NCI-H1092 treated with DMSO at 0.1 percent for 48 hours (cell line): ENCODE measurements at places on chromosomes 2 and 18.

DNA sequence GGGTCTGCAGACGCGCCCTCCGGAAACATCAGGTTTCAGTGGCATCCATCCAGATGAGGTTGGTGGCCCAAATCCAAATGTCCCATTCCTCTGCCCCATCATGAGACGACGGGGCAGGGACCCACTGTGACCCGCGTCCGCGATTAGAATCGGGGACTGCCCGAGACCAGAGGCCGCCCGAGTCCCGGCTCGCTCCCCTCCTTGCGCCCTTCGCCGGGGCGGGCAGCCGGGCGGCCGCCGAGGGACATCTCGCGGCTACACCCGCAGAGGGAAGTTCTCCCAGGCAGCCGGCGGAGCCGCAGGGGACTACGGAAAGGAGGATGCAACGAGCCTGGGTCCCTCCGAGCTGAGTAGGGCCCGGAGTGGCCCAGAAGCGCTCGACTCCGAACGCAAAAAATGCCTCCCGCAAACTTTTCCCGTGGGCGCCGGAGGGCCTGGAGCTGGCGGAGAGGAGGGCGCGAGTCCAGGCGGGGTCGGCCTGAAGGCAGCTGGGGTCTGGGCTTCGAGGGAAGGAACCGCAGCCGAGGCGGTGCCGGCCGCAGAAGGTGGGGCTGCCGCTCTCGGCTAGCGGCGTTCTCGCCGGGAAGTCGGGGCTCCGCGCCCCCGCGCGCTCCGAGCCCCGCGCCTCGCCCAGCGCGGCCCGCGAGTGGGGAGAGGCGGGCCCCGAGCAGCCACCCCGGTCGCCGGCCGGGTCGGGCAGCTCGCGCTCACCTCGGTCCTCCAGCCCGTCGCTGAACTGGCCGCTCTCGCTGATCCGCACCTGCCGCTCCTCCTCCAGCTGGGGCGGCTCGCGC lies 580 bp downstream of the TMEM163 start:
- peak; percentile 31 for DNase-seq

DNA sequence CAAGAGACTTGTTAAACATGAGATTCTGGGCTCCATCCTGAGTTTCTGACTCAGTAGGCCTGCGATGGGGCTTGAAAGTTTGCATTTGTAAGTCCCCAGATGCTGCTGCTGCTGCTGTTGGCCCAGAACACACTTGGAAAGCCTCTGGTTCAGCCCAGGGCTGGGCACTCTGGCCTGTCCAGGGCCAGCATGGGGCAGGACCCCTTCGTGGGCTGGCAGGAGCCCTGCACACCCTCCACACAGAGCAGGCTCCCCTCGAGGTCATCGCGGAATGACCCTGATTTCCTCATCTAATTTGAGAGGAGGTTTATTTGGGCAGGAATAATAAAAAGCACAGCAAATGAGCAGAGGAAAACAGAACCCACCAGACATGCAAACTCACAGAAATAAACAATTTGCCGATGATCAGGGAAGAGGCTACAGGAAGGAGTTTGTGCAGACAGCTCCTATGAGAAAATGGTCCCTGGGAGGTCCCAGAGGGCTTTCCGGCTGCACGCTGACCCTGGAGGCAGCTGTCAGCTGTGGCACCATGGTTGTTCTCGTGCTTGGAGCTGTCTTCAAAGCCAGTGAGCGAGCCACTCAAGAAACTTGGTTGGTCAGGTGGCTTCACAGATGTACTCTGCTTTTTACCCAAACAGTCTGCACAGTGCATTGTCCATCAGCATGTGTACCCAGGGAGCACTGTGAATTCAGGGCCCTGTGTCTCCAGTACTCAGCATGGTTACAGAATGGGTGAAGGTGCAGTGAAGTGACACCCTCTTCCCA lies 119.3 kb downstream of the GLI2 start:
- no peak for DNase-seq

DNA sequence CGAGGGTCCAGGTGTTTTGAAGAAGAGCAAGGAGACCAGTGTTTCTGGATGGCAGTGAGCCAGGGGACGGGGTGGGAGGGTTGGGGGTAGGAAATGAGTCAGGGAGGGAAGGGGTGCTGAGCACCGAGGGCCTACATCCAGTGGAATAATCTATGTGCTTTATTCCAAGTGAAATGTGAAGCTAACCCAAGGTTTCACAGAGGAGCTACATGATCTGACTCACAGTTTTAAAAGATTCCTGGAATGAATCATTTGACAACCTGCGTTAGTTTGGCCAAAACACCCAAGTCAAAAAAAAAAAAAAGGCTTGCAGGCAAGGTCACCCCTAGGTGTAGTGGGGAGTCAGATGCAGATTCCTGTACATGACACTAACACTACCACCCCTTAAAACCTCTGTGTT lies 419.7 kb upstream of the MEX3C start:
- no peak for DNase-seq

DNA sequence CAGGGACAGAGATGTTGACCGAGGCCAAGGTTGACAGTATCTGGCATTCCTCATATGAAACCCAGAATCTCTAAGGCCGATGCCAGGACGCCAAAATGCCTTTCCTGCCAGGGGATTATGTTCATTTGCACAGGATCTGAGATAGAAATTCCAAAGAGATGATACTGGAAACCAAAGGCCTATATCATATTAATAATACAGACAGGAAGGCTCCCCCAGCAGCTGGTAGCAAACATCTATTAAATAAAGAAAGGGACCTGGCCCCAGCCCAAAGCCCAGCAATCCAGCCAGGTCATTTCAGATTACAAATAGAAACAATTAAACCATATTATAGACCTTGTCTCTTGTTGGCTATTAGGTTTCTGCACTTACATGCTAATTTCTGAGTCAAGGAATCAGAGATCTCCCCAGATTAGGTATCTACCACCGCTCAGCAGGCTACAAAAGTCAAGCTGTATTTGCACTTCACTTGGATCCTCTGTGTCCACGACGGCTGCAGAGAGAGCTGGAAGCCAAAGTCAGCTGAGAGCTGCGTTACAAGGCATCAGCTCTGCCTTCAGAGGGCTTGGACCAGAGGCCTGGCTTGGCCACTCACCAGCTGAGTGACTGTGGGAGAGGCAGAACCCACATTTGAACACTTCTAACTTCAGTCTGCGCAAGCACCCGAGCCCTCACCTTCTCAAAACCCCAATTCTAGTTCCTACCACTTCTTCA lies 269.3 kb upstream of the SIX2 start:
- peak; percentile 52 for DNase-seq

- no peak for DNase-seq
Observed at GRCh38 chr2:191845248-191845715, 1.6 kb downstream of the CAVIN2 start.

GRCh38 chr2:177893880-177894279 lies 178.7 kb downstream of the PDE11A start:
- DNase-seq, result no peak

DNA sequence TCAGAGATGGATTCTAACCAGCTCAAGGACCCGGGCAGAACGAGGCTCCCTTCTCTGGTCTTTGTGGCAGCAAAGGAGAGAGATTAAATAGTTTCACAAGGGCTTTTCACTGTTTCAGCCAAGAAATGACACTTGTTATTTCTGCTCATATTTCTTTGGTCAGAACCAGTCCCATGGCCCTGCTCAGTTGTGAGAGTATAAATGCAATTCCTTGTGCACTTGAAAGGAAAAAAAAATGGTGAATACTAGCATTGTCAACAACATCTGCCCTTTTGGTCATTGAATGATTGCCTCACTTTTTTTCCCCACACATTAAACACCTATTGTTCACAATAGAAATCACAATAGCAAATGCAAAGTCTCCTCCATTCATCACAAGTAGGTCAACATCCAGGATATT lies 104.4 kb downstream of the RDH14 start:
- DNase-seq, result no peak

DNA sequence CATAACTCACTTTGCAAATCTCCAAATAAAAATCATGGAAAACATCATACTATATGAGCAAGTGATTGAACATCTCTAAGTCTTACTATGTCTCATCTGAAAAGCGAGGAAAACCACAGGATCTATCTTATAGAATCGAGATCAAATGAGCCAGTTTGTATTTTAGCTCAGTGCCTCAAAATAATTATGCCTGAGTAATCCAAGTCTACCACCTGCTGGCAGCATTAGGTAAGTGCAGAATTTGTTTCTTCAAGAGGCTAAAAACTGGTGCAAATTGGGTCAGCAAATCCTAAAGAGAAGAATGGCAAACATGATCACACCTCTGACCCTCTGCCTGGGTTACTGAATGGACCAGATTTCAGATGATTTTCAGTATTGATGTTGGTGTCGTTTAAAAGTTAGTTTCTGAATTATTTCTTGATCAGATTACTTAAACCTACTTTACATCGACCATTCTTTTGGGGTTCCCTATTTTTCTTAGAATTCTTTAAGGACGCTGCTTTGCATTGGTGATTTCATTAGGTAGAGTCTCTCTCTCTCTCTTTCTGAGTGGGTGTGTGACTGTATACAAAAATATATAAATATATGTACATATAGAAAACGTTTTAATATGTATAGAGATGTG lies 12.7 kb upstream of the FHOD3 start:
- peak; percentile 73 for DNase-seq

- no peak for DNase-seq
Observed at GRCh38 chr2:41989501-41990180, 58.2 kb upstream of the PKDCC start.

DNA sequence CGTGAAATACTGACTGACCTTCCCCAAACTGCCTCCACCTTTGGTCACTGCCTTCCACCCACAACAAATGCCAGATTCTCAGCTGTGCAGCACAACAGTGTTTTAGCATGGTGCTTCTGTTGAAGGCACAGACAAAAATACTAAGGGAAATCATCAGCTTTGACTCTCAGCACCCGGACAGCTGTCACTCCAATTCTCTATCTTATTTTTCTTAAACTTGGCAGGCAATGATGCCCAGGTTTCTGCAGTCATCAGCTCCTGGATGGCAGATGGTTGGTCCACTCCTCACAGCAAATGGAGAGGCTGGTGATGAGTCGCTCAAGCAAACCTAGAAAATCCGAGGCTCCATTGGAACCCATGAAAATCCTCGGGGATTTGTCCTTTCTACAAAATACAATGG lies 2.9 kb upstream of the FAM124B start:
- no peak for DNase-seq

GRCh38 chr18:73782405-73782804 lies 365.2 kb downstream of the FBXO15 start:
- no peak for DNase-seq

DNA sequence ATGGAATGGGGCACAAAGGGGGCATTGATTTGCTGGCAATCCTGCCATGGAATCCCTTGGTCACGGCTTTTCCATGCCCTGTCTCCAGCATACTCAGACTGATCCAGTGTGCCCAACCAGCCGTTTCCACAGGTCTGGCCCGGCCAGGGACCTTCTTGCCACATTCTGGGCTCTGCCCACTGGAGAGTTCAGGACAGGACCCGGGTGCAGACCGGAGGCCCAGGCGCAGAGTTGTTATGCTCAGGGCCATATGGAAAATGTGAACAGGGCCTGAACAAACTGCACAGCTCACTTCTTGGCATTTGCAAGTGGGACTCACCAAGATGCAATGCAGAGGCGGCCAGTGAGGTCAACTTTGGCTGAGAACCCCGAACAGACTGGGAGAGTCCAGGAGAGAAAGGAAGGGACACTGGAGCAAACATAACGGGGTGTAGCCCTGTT lies 15.6 kb upstream of the ASAP2 start:
- peak; percentile 4 for DNase-seq

- no peak for DNase-seq
Observed at GRCh38 chr2:240747256-240747655, 55.6 kb downstream of the AQP12A start.

DNA sequence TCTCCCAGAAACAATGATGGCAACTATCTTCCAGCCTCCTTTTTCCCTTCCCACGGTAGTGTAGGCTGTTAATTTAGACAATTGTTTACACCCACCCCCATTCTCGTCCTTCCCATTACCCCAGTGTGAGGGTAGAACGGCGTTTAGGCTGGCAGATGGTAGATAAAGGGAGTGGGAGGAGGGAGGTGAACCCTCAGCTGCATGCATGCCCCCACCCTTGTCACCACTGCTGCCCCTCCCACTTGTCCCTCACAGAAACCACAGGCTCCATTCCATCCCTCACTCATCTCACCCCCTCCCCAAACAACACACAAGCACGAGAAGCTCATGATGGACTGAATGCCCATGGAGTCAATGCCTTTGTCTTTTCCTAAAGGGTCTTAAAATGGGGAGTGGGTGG lies 107.9 kb upstream of the PARD3B start:
- DNase-seq, result no peak

DNA sequence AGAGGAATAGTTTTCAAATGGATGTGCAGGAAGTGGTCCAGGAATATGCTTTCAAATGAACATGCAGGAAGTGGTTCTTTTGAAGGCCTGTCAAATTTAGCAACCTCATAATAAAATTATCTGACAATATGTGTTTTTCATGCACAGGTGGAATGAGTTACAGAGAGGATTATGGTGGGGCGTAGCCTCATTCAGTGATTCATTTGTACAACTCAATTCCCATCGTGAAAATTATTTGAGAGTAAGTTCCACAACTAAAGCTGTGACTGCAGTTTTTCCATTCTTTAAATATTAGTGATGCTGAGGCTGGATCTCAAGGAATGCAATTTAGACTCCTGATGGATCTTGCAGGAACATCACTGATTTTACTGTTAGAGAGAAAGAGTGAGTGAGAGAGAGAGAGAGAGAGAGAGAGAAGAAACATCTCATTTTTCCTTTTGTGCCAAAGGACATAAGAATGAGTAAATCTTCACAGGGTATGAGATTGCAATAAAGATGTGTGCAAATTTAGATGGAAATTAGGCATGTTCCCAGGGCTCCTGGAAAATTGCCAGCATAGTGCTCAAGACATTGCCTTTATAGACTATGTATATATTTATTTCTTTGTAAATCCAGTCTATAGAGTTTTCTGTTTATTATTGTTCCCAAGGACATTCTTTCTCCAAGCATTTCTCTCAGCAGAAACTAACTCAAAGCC lies 394.9 kb upstream of the ZEB2 start:
- DNase-seq, result no peak

- no peak for DNase-seq
Observed at GRCh38 chr2:71742953-71743601, 289.7 kb downstream of the DYSF start.

- DNase-seq, result no peak
Observed at GRCh38 chr18:39749154-39749553, 2183.6 kb upstream of the CELF4 start.
